ENCODE measurements at places on chromosomes 11 and 22. TPM values are rescaled to one million over a fixed set of nuclear protein-coding genes. Genes with fewer than 3 reads are reported as not detected.

The MRGPRD gene
- total RNA-seq, result not detected

GRCh38 chr22:19849835-19850762, 4.6 kb downstream of the GNB1L start:
- peak; percentile 71 for DNase-seq

DNA sequence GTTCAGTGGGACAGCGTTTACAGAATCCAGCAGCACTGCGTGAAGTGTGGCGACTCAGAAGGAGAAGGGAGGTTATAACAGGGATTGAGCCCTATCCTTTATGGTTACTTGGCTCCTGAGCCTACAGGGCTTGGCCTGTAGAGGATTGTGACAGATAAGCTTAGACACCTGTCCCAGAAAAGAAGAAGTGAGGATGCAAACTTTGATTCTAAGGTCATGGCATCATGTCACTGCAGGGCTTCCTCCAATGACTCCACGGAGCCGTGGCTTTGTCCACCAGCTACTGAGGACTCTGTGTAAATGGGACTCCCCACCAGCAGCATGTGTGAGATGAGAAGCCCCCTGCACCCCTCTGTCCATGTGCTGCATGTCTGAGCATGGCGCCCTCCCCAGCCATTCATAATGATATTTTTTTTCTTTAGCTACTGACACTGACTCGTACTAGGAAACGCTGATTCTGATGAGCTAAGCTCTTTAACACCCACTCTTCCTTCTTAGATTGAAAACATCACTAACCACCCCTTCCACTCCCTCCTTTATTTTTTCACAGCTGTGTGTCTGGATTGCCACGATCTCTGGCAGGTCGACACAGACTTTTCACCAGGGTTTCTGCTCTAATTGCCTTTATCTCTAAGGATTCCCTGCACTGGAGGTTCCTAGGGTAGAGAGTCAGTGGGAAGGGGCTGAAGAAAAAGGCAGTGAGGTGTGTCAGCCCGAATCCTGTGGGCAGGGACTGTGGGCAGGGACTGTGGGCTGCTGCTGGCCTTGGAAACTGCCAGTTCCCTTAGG, 65.5 kb upstream of the TTC12 start:
- no peak for DNase-seq

DNA sequence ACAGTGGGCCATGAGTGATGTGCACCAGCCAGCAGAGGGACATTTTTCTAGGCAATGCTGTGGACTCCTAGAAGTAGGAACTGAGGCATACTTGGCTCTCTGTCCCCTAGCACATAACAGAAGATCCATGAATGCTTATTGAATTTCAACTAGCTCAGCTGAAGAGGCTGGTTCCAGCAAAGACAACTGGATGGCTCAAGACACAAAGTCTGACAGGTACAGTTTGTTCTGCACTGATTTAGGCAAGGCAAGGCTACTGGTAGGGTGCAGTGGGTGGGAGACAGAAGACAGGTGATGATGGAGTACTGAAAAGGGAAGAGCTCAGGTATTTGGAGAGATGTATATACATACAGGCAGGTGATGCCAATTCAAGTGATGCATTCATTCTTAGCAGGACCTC, 72.4 kb upstream of the USP47 start:
- DNase-seq, result no peak

DNA sequence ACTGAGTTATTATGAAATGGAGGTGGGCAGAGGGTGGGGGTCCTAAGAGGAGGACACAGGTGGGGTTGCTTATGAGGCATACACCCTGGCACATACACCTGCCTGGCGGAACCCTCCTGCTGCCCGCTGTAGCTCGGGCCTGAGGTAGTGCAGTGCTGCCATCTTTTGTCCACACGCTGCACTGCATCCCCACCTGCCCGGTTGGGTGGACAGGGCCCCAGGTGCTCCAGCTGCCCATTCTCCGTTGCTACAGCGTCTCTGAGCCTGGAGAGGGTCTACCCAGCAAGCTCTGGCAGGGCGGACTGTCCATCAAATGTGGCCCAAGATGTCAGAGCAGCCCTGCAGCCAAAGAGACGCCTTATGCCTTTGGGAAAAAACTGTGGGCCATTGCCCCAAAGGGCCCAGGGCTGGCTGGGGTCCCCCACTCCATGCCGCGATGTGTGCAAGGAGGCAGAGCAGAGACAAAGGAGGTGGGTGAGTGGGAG, 131.2 kb downstream of the BUD13 start:
- peak; percentile 25 for DNase-seq

DNA sequence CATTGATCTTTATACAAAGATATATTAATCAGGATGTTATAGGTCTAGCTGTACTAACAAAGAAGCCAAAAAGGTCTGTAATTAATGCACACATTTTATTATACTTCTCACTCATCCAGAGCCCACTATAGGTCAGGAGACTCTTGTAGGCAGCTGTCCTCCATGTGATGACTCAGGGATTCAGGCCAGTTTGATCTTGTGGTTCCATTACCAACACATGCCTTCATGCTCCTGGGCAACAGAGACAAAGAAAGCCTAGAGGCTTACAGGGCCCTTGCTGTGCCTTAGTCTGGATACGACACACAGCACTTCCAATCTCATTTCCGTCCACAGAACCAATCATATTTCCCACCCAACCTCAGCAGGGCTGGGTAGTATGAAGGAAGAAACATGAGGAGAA, 150.3 kb upstream of the NCAM1 start:
- peak; percentile 53 for DNase-seq

DNA sequence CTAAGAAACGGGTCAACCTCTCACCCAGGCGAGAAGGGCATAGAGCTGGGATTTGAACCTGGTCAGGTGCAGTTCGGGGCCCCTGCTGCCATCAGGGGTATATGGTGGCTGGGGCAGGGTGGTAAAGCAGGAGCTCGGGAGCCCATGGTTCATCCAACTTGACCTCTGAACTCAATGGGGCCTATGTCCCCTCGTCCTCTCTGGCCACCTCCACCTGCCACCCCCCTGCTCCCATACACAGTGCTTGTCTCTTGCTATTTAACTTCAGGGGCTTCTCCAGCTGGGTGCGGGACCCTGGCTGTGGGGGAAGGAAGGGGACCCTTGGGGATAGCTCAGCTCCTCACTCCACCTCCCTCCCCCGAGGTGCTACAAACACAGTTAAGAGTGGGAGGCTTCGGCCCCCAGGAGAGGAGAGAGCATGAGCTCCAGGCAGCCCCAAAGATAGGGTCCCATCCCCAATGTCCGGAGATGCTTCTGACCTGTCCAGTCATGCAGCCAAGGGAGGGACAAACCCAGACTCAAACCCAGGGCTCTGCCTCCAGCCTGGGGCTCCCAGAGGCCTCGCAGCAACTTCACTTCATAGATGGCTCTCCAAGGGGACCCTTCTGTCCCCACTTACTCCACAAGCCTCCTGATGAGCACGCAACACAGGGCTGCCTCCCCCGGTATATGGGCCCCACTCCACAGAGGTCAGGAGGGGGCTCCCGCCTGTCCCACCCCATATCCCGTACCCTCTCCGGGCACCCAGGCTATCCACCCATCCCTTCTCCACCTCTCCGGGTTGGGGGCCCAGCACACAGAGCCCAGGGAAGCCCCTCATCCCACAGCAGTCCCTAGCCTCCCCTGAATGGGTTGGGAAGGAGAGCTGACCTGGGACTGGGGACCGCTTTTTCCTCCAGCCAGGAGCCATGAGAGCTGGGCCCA, 712 bp downstream of the IL2RB start:
- DNase-seq, result no peak

DNA sequence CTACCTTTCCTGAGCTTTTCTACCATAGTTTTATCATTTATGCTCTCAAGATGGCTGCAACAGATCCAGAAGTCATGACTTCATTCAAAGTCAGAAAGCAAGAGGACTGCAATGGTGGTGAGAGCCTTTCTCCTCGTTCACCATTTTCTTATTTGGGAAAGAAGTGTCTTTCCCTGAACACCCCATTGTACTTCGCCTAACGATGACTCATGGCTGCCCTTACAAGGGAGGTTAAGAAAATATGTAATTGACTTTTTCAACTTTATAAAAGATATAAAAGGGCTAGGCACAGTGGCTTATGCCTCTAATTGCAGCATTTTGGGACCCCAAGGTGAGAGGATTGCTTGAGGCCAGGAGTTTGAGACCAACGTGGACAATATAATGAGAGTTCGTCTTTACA, 541.7 kb downstream of the METTL15 start:
- peak; percentile 29 for DNase-seq

- DNase-seq, result peak; percentile 84
Observed at GRCh38 chr11:128412847-128413791, 174.2 kb downstream of the ETS1 start.
